ENCODE measurements at places on chromosomes 7 and 10.

- no peak for DNase-seq
Measured at GRCh38 chr10:79241990-79242619, 105.2 kb upstream of the PPIF start.

DNA sequence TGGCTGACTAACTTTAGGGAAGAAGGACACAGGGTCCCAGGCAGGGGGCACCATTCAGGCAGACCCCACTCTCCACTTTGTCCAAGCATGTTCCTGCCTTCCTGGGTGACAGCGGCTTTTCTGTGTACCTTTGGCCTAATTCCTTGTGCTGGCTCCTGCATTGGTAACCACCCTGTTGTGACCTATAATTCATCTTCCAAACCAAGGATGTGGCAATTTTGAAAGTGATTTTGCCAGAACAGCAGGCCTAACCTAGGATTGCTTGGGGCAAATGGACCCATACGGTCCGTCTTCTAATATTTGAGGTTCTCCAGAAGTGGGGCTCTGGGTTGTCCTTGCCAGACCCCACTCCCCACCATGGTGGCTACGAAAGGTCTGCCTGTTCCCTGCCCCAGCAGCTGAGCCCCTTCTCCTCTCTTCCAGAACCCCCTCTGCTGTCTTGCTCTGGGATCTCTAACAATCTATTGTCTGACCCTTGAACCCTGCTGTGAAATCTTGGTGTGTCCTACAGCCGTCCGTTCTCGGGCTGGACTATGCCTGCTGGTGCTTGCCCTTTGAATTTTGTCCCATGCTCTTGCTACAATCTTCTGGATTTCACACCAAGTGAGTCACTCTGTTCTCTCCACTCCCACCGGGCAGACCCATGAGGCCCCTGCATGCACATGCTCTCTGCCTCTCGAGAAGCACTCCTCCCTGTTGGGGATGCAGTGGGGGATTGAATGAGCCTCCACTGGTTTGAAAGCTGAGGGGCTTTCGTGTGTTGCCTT is 316.0 kb downstream of the CXCL12 start:
- DNase-seq: no peak

DNA sequence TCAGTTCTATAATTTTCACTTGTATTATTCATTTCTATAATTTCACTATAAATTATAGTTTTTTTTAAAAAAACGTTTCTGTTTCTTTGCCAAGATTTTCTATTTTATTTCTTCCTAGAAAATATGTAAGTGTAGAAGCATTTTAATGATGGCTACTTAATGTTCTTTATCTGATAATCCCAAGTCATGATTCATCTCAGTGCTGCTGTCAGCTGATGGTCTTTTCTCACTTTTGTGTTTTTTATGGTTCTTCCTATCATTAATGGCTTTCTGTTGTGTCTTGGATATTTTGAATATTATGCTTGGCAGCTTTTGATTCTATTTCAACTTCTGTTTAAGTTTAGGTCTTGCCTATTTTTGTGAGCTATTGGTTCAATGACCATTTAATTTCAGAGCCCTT is 268.6 kb downstream of the BAMBI start:
- no peak for DNase-seq

DNA sequence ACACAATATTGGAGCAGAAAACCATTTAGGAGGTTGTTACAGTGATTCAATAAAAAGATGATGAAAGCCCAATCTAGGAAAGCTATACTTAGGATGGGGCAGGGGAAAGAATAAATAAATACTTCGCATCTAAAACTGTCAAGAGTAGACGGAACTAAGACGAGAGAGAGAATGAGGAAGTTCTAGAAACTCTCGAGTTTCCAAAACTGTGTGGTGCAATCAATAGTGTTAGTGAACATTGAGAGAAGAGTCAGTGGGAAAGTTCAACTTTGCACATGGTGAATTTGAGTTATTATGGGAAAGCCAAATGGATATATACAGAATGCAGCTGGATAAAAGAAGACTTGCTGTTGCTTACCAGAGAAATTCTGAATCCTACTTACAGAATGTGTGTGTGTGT is 133.8 kb upstream of the MEOX2 start:
- DNase-seq: no peak

GRCh38 chr7:17022920-17023319 is 141.1 kb upstream of the AGR3 start:
- DNase-seq: no peak

- no peak for DNase-seq
Measured at GRCh38 chr7:25994433-25994994, 157.5 kb upstream of the NFE2L3 start.

GRCh38 chr10:60816628-60817397 is 38.5 kb downstream of the CDK1 start:
- no peak for DNase-seq

DNA sequence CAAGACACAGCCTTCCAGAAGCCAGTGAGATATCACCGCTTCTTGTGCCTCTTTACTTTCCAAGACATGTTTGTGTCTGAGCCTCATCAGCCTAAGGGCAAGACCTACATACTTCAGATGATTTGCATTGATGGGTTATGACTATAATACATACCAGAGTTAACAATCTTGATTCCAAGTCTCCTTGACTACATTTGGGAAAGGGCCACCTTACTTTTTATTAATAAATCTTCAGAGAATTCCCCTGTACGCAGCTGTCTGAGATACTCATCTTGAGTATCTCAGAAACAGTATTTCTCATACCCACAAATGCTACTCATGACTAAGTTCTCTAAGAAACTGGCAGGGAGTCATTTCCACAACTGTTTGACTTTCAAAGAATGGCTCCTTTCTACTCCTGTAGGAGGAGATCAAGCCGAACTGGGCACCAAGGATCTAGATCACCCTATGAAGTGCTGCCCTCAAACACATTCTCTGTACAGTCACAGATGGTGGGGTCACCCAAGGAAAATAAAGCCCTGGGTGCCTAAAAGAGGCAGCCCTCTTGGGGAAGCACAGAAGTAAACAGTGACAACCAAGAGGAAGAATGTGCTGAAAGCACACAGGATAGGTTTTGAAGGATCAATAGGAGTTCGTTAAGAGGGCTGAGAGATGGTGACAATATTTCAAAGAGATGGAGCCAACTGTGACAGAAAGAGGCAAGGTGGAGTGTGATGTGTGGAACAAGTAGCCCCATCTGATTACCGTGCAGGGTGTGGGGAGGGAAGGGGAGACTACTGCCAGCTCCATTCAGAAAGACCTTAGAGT is 138.9 kb downstream of the JAZF1 start:
- no peak for DNase-seq

GRCh38 chr10:51367127-51367526 is 292.8 kb downstream of the PRKG1 start:
- no peak for DNase-seq

DNA sequence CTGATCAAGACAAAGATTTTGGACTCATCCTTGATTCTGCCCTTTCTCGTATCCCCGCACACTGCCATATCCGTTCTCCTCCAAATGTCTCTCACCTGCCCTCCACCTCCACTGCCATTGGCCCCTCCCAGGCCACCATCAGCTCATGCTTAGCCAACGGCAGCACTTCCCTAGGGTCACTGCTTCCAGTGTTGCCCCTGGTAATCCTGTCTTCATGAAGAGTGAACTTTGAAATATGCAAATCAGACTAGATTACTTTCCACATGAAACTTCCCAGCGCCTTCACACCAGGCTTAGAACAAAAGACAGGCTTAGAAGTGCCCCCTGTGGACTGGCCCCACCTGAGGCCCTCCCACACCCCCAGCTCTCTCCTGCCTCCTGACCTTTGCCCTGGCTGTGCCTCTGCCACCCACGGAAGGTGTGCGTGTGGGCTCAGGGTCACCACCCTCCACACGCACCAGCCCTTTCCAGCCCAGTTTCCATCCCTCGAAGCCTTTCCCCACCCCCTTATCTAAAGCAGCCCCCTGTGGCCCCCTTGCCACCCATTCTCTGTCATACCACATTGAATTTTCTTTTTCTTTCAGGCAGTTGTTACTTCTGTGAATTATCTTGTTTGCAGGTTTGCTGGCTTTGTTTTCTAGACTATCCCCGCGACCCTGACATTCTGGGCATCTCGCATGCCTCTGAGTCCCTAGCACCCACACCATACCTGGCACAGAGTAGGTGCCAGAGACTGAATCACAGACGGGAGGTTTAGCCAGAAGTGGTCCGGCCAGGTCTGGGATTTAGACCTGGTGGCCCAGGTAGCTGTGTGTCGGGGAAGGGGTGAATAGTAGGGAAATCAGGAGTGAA is 26.8 kb upstream of the C10orf53 start:
- DNase-seq: no peak

DNA sequence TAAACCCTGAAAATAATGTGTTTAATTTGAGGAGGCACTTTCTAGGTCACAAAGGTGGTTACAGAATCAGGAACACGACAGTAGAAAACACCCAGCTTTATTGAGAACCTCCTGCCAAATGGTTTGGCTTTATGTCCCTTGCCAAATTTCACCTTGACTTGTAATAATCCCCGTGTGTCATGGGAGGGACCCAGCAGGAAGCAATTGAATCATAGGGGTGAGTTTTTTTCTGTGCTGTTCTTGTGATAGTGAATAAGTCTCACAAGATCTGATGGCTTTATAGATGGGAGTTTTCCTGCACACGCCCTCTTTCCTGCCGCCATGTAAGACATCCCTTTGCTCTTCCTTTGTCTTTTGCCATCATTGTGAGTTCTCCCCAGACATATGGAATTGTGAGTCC is 193.8 kb upstream of the KLF6 start:
- no peak for DNase-seq

- DNase-seq: no peak
Measured at GRCh38 chr10:68828833-68829232, 1.5 kb downstream of the STOX1 start.

GRCh38 chr7:28806841-28807240 is 151.3 kb downstream of the TRIL start:
- DNase-seq: no peak

GRCh38 chr10:49645871-49646870 is 32.3 kb downstream of the CHAT start:
- no peak for DNase-seq

DNA sequence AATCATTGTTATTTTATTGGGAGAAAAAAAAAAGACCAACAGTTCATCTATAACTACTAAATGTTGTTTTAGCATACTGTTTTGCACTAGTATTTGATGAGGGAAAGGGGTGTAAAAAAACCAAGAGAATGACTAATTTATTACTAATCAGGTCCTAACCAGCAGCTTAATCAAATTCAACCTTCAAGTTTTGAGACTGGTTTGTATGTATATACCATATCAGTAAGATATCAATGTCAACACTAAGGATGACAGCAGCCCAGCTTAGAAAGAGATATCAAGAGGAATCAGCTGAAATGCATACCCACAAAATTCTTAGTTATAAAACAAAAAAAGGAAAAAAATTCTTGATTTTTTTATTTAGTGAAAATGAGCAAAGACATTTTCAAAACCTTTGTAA is 122.6 kb downstream of the KMT2C start:
- DNase-seq: no peak

DNA sequence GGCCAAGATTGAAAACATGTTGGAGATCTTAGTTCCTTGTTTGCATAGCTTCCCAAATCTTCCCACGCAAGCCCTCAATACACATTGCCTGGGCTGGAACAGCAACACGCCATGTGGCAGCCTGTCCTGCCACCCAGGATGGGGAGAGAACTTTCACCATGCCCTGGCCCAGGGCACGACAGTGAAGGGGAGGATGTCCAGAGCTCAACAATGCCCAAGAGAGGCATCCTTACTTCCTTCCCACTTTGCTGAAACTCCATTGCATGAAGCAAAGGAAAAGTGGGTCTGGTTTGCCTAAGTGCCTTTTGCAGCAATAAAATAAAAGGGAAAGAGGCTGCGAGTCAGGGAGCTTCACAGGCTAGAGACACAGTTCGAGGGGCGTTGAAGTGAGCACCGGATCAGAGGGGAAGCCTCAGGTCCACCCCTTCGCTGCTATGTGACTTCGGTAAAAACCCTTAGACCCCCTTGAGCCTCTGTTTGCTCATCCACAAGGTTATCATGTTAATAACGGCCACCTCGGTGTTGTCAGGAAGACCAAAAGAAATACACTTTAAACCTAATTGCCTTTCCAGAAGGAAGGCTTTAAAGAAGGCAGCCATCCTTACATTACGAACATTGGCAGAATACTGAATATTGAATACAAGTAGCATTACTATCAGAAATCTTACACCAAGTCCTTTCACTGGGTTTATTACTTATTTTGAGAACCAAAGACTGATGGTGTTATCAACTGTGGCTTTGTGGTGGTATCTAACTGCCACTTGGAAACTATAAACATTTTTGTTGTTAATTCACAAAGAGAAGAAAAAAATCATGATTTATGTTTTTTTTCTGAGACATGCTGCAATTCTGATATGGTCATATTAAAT is 133.3 kb downstream of the ICA1 start:
- no peak for DNase-seq

DNA sequence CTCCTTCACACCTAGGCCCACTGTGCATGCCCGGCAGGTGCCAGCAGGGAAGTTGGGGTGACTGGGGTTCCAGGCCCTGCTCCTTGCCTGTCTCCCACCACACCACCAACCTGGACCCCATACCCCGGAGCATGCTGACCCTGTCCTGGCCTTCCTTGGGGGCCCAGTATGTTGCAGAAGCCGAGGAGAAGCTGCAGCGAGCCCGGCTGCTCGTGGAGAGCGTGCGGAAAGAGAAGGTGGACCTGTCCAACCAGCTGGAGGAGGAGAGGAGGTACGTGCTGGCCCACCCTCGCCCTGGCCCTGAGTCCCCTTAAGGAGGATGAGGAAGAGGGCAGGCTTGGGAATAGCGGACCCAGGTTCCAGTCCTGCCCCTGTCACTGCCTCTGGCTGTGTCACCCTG is 70.8 kb downstream of the CLIP2 start:
- DNase-seq: no peak

- DNase-seq: no peak
Measured at GRCh38 chr7:73647725-73648592, 19.7 kb upstream of the VPS37D start.

GRCh38 chr7:67348171-67348570 is 351.5 kb downstream of the TYW1 start:
- DNase-seq: no peak

- DNase-seq: no peak
Measured at GRCh38 chr7:25968205-25968993, 183.6 kb upstream of the NFE2L3 start.

- DNase-seq: no peak
Measured at GRCh38 chr7:116669769-116670168, 2.2 kb upstream of the MET start.

GRCh38 chr7:130891254-130892094 is 157.5 kb upstream of the KLF14 start:
- DNase-seq: no peak

- DNase-seq: no peak
Measured at GRCh38 chr10:77188521-77188920, 449.1 kb downstream of the KCNMA1 start.

DNA sequence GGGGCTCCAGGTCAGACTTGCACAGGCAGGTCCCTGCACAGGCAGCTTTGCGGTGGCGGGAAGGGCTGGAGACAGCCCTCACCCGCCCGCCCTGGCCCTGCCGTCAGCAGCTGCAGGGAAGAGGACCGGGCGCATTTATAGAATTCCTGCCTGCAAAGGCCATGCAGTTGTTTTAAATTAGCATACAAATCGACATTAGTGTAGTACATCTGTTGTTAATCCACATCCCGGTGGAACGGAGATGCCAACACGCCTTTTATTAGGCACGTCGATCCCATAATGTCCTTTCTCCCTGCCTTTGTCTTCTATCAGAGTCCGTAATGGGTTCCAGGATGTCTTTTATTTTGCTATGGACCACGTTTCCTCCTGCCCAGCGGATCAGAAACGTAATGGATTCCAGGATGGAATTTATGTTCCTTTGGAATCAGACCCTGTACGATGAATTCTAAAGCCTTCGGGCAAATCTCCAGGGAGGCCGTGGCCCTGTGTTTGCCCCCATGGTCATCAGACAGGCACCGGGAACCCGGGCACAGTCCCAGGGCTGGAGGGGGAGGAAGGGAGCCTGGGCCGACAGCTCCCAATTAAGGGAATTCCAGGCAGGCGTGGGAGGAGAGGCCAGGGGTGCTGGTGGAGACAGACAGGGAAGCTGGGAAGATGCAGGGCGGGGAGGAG is 123.9 kb downstream of the COL26A1 start:
- DNase-seq: no peak

All from stimulated activated CD4-positive, alpha-beta T cell treated with anti-CD3 and anti-CD28 coated beads, TNF-alpha, amount 100 ng/mL, for 1 hour (primary cell).